ENCODE measurements at places on chromosomes 11 and 22.
A peak's percentile ranks its signal among the peaks of the same experiment; 100 is the strongest.

DNA sequence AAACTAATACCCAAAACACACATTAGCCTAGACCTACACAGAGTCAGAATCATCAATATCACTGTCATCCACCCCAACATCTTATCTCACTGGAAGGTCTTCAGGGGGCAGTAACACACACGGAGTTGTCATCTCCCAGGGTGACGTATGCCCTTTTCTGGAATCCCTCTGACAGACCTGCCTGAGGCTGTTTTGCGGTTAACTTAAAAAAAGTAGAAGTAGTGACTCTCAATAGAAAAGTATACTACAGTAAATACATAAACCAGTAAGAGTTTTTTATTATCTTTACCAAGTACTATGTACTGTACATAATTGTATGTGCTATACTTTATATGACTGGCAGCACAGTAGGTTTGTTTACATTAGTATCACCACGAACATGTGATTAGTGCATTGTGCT is 80.5 kb downstream of the PGR start:
- DNase-seq = no peak

DNA sequence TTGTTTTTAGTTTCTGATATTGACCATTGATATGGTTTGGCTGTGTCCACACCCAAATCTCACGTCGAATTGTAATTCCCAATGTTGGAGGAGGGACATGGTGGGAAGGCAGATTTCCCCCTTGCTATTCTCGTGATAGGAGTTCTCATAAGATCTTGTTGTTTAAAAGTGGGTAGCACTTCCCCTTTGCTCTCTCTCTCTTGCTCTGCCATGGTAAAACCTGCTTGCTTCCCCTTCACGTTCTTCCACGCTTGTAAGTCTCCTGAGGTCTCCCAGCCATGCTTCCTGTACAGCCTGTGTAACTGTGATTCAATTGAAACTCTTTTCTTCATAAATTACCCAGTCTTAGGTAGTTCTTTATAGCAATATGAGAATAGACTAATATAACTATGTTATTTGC is 203.6 kb upstream of the CHORDC1 start:
- no peak for DNase-seq

- DNase-seq = peak; percentile 40
Observed at GRCh38 chr11:61075891-61076290, 26.4 kb upstream of the CD5 start.

DNA sequence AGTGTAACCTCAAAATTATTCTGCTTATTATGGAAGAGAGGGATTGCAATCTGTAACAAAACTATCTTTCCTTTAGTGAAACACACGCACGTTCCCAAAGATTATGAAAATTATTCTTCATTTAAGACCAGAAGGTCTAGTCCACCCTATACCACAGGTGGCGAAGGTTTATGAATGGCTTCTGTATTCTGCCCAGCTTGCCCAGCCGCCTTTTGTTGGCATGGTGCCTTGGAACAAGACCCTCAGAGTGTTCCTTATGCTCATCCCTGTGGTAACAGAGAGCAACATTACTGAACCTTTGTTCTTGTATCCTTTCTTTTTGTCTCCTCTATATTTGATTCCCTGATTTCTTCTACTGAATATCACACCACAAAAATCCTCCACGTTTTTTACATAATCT is 116.4 kb downstream of the FAR1 start:
- no peak for DNase-seq

DNA sequence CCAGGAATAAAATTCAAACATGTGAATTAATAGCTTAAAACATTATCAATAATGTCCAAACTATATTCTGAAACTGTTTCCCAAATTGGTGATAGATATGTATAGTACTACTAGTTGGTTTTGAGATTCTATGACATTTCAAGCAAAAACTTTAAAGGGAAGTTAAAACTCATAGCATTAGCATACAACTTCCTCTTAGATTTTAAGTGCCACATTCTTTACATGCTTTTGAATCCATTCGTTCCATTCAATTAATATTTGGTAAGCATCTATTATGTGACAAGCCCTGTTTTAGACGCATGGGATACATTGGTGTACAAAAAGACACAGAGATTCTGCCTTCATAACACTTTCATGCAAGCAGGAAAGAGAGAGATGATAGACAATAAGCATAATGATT is 8.9 kb downstream of the PATL1 start:
- no peak for DNase-seq

DNA sequence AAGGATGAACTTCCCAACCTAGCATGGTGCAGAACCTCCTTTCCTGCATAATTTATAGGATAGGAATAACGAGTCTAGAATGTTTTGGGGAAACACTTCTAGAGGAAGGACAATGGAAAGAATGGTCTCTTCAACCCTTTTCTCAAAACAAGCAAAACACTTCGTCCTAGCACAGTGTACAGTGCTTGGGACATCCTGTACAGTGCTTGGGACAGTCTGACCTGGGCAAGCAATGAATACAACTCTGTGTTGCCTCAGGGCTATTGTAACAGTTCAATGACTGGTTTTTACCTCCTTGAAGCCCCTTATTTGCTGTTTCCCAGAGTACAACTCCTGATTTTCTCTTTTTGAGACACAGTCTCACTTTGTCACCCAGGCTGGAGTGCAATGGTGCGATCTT is 1.6 kb upstream of the ADAMTS8 start:
- no peak for DNase-seq
